Transverse colon (tissue), 4 donors: ENCODE measurements at places on chromosomes 4 and X. TPM values are rescaled to one million over a fixed set of nuclear protein-coding genes. Genes with fewer than 3 reads are reported as not detected.

Gene GAGE12E
- total RNA-seq: not detected

DNA sequence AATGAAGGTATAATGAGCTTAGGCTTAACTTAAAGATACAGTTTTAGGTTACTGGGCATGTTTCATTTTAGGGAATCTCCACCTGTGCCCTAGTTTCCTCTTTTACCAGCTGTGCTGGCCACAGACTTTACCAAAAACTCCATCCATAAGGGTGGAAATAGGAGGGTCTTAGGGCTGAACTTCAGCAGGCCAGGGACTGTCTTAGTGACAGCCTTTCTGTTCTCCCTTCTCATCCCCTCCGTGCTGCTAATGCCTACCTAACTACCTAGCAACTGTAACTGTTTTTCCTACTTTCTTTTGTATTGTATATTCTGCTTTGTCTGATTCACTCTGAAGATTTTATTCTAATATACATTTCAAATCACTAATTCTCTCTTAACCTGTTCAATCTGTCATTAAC lies 1375.3 kb downstream of the PCDH18 start:
- no peak overlapping the region for H3K27ac ChIP-seq
- DNase-seq: no peak
- H3K36me3 ChIP-seq: no peaks in the 10 kb centered on the region
- H3K27me3 ChIP-seq: no peaks in the 10 kb centered on the region
- no peaks in the 10 kb centered on the region for H3K4me1 ChIP-seq

GRCh38 chr4:73918058-73918457 lies 48.9 kb downstream of the CXCL1 start:
- H3K36me3 ChIP-seq: no peaks in the 10 kb centered on the region
- no peak overlapping the region for H3K4me3 ChIP-seq
- no peak overlapping the region for H3K27ac ChIP-seq
- no peak for DNase-seq
- peaks cover 14% of the 10 kb centered on the region for H3K4me1 ChIP-seq

GRCh38 chr4:78065508-78066192 lies 8.5 kb downstream of the FRAS1 start:
- H3K36me3 ChIP-seq: no peaks in the 10 kb centered on the region
- H3K27me3 ChIP-seq: no peaks in the 10 kb centered on the region
- no peak overlapping the region for H3K4me3 ChIP-seq
- no peak overlapping the region for H3K27ac ChIP-seq

DNA sequence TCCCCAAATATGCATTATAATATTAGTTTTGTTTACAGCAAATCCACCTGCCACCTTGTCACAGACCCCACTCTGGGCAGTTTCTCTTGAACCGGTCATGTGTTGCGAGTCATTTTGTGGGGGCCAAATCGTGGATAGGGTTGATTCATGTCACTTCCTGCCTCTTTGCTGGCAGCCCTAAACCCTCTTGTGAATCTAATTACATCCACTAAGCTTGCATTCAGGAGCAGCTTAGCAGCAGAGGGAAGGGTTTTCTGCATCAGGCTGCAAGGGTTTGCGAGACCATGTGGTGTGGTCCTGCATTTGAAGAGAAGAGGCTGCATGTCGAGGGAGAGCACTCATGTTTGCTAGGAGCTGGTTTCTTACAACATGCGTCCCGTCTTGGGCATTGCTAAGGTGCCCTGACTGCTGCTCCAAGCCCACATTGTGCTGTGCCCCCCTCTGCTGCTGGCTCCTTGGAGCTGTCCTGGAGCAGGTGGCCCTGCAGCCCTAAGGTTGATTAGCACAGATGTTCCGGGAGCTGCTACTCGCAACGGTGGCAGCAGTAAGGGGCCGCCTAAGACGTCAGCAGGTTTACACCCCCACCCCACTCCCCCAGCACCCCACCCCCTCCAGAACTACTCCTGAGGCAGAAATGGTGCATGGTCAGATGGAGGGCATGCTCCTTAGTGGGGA lies 88.9 kb upstream of the CLDN34 start:
- H3K27ac ChIP-seq: no peak overlapping the region
- no peaks in the 10 kb centered on the region for H3K36me3 ChIP-seq
- H3K4me1 ChIP-seq: no peaks in the 10 kb centered on the region
- H3K27me3 ChIP-seq: no peaks in the 10 kb centered on the region
- no peak for DNase-seq

DNA sequence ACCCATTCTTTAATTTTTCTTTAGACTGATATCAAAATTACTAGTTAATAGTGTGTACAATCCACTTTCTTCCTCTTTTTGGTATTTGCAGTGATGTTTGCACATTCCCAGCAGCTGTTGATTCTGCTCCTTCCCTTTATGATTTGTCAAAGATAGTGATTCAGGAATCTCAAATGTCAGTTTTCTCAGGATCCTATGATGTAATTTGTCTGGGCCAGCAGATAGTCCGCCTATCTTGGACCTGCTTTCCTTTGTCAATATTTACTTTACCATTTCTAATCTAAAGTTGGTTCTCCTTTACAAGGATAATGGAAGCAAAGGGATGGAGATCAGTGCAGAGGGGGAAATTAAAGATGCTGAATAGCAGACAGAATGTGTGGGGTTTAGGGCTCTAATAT lies 122.1 kb downstream of the REELD1 start:
- no peak overlapping the region for H3K4me3 ChIP-seq
- no peak for DNase-seq
- no peaks in the 10 kb centered on the region for H3K36me3 ChIP-seq
- no peaks in the 10 kb centered on the region for H3K27me3 ChIP-seq
- no peak overlapping the region for H3K27ac ChIP-seq
